ENCODE measurements at places on chromosomes 7 and 10.
A peak's percentile ranks its signal among the peaks of the same experiment; 100 is the strongest.

DNA sequence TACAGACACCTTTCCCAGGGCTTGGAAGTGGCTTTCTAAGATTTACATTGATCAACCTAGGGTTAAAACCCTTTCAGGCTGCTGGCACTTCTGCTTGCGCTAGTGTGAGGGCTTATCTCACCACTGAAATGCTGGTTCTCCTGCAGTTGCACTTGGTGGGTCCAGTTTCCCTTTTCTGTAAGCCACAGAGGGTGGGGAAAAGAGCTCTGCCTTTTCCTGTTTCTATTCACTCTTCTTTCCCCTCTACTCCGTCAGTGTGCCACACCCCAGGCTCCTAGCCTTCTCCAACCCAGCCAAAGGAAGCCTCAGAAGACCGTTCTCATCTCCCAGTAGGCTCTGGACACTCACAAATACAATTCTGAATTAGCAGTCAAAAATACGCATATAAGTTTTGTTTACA lies 19.0 kb upstream of the CAPZA2 start:
- no peak for DNase-seq

- no peak for DNase-seq
These were observed 372.5 kb downstream of the SDK1 start for GRCh38 chr7:3673524-3673923.

DNA sequence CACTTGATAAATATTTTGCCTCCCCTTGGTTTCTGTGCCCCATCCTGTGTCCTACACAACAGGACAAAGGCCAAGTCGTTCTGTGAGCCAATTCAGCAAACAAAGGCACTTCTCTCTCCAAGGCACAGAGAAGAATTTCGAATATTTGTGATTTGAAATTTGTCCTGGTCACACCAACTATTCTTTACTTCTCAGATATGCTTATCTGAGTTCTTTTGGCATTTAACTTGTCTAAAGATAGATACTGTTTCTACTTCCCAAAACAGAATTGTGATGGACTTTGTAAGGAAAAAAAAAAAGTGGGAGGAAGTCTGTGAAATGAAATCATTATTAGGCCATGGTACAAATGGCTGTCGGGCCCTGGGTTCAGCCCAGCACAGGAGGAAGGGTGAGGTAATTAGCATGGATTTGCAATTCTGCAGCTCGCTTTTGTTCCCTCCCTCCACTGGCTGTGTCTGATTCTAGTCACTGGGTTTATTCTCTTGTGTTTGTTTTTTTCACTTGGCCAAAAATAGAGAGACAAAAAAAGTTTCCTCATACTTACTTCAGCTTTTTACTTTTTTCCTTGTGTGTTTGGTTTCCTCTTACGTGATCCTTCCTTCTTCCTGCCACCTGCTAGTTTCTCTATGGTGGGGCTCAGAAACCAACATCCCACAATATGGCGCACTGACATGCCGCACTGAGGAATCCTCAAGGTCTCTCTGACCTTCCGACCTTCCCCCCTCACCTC lies 108.2 kb upstream of the MKLN1 start:
- peak; percentile 32 for DNase-seq

- DNase-seq = no peak
These were observed 199.0 kb upstream of the ZMIZ1 start for GRCh38 chr10:78869508-78870454.

- DNase-seq = no peak
These were observed 29.4 kb upstream of the GRB10 start for GRCh38 chr7:50812094-50812493.

- peak; percentile 34 for DNase-seq
These were observed 6.6 kb upstream of the EBF3 start for GRCh38 chr10:129970465-129971364.

DNA sequence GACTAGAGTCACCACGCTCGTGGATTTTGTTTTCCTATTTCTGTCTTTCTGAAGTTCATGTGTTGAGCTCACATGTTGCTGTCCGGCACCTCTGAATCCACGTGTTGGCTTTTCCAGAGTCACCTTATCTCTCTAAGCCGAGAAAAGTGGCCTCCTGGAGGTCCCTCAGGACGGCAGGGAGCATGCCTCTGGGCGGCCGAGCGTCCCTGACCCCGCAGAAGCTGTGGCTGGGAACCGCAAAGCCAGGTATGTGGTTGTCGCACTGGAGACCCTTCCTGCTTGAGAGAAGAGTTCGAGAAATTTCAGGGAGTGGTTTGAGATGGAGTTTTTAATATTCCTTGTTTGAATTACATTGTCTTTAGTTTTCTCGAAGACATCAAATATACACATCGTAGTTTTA lies 12.6 kb downstream of the IQCE start:
- DNase-seq = no peak

DNA sequence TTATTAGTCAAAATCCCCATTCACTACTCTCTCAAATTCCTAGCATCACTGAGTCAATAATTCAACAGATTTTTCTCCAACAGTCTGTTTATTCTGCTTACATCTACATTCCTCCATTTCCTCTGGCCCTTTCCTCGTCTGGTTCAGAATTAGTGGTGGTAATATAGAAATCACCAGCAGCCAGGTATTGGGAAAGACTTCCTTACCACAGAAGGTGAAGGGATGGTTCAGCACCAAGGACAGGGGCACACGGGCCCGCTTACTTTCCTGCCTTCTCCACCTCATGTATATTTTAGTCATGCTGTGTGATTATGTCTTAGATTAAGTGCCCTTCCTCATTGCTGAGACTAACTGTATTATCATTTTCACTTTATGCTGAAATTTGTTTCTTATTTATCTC lies 70.4 kb upstream of the APBB1IP start:
- peak; percentile 30 for DNase-seq

- DNase-seq = no peak
These were observed 119.5 kb downstream of the APBB1IP start for GRCh38 chr10:26557641-26558014.

- no peak for DNase-seq
These were observed 110.5 kb downstream of the ADARB2 start for GRCh38 chr10:1626835-1627234.

GRCh38 chr7:43630482-43630881 lies 47.6 kb downstream of the STK17A start:
- DNase-seq = no peak

DNA sequence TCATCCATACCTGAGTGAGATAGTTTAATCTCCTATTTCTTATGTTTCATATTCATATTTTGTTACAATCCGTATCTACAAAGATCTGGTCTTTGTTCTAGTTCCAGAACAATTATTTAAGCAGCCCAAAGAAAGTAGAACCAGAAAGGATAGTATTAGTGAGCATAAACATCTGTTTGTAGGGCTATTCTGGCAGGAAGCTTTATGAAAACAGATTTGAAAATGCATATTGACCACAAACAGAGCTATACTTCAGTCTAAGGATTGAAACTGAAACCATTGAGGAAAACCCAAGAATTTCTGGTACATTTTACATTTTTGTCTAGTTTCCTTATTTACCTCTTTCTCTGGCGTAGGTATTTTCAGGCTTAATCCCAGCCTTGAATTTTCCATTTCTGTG lies 28.1 kb downstream of the LRGUK start:
- DNase-seq = no peak

GRCh38 chr7:6590645-6591110 lies 857 bp downstream of the INTS15 start:
- DNase-seq = no peak

DNA sequence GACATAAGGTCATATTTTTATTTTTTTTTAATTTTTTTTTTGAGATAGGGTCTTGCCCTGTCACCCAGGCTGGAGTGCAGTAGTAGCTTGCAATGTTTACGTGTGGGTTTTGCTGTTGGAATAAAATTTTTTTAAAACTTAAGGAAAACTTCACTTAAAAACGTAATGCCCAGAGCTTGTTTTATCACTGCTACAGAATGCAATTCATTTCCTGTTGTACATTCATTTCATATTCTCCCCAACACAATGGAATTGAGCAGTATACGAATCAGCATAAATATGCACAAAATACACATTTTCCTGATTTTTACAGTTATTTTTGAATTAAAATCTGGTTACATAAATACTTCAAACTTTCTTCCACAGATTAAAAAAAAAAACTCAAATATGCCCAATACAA lies 40.3 kb downstream of the RSU1 start:
- no peak for DNase-seq

Measured in muscle of back (tissue), 13 donors.